ENCODE measurements at places on chromosomes 16 and 17.

GRCh38 chr16:79083508-79084299 lies 516.8 kb downstream of the MAF start:
- no peak for DNase-seq

GRCh38 chr17:31595076-31595475 lies 203.6 kb downstream of the RAB11FIP4 start:
- no peak for DNase-seq

DNA sequence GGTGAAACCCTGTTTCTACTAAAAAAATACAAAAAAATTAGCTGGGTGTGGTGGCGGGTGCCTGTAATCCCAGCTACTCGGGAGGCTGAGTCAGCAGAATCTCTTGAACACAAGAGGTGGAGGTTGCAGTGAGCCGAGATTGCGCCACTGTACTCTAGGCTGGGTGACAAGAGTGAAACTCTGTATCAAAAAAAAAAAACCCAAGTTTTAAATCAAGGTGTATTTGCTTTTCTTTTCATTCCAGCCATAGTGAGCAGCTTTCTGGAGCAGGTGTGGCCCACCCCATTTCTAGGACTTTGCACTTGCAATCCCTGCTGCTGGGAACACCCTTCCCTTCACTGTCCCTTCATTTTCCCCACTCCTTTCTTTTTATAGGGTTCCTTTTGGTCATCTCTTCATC lies 28.8 kb downstream of the TMEM238L start:
- no peak for DNase-seq

GRCh38 chr16:86517652-86518258 lies 7.4 kb downstream of the FOXF1 start:
- no peak for DNase-seq

DNA sequence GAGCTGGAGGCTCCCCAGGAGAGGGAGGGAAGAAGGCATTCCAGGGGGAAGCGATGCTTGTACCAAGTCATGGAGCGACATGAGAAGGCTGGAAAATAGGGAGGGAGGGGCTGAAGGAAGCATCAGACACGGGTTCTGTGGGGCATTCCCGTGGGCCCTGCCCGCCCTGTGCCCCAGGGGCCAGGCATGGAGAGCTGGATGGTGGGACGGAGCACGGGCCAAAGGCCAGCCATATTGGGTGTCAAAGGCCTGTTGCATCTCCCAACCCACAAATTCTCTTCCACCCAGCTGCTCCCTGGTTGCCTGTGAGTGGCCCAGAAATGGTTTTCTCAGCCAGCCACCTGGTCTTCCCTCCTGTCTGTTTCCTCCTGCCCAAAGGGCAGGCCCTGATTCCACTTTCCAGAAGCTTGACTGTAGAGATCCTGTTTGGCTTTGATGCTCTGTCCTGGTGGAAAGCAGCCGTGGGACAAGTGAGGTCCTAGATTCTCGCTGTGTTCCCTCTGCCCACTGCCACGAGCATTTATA lies 3.2 kb downstream of the CDR2L start:
- no peak for DNase-seq

DNA sequence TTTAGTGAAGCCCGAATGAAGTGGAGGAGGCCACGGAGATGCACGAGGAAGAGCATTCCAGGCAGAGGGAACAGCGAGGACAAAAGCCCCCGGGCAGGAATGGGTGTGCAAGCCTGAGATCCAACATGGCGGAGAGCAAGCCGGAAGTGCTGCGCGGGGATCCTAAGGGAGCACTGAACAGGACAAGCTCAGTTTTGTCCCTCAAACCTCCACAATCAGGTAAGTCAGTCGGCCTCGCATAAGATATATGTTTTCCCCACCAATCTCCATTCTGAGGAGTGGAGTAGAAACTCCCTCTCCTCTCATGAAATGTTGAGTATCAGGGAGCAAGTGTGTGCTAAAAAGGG lies 32.9 kb upstream of the USP22 start:
- DNase-seq, result no peak

DNA sequence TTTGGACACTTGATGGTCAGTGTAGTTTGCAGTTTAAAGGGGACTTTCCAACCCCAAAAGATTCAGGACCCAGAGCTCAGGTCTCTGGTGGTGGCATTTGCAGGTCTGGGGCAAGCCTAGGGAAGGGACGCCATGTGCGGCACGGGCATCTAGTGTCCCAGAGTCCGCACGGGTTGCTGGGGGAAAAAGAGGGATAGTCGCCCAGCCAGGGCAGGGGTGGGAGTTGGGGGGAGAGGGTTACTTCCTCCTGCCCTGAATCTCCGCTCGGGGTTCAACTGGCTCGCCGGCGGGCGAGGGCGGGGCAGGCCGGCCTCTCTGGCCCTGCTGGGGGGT lies 239 bp upstream of the CA7 start:
- DNase-seq, result no peak

DNA sequence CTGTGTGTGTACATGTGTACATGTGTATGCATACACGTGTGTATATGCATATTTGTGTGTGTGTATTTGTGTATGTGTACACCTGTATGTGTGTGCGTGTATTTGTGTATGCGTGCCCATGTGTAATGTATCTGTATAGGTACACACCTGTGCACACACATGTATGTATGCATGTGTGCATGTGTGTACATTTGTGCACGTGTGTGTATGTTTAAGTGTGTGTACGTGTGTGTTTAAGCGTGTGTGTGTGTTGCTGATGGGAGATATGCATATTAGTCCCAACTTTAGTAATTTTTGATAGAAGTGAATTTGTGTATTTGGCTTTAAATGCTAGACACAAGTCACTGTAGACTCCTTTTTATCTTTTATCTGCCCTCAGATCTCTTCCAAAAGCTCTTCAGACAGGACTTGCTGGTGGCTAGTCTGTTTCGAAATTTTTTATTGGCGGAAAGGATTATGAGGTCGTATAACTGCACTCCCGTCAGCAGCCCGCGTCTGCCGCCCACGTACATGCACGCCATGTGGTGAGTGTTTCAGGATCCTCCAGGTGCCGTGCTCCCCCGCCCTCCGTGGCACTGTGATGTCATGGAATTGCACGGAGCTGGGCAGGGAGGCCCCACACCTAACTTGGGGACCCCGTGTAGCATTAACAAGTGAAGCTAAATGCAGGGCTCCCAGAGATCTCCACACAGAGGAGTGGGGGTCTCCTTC lies 168.8 kb upstream of the CHMP6 start:
- no peak for DNase-seq

DNA sequence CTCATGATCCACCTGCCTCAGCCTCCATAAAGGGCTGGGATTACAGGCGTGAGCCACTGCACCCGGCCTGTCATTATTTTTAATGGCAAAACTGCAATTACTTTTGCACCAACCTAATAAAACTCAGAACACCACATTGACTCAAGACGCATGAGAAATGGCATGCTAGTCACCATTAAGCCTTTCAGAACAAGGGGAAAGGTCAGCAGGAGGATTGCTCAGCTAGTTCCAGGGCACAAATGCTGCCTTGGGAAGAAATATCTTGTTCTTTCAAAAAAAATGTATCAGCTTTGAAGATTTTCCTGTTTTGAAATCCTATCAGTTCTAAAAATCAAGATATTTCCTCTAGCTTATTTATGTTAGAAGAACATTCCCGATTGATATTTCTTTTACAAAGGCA lies 32.4 kb upstream of the CDYL2 start:
- DNase-seq, result no peak

DNA sequence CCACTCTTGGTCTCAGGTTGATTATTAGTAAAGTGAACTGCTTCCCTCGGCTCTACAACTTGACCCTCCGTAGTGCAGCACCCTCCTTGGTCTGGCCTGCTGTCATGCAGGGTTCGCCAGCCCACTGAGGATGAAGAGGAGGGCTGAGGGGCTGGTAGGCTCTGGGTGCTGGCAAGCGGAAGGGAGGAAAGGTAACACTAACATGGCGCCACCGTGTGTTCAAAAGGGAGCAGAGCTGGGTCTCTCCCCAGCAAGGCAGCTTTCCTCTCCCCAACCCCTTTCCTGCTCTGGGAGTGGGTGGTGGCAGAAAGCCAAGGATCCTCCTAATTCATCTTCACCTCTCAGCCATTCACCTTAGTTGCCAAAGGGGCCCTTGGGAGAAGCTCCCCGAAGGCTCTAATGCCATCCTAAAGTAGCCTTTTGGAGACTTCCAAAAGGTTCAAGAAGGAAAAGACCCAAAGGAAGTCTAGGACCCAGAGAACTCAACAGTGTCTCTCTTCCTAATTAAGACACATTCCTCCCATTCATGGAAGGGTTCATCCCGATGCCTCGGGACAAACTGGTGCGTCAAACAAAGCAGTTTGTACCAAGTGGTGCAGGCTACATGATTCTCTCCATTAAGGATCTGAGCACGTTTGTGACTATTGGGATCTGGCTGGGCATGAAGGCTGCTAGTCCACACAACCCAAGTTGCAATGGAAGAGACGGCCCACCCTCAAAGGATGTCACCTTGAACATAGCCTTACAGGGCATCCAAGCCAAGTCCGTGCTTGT lies 90.8 kb upstream of the TOB1 start:
- DNase-seq, result no peak

DNA sequence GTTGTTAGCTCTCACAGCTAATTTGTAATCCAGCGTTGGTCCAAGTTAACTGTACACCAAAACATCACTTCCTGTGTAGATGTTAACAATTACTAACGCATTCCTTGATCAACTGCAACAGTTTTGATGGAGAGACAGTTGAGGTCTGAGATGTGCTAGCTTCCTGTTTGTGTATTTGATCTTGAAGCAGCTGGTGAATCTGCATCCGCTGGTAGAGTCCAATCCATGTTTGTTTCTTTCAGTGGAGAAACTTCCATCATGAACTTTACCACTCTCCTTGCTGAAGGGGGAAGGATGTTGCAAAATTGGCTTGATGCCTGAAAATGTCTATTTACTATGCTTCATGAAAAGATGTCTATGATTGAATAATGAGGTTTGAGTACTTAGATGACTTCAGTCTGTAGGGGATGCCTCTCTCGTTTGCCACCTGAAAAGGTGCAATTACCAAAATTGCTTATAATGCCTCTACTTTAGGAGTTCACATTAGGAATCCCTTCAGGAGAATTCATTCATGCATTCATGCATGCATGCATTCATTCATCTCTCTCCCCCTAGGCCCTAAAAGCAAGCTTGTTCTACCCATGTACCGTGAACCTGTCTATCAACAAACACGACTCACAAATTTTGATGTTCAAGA lies 39.6 kb upstream of the ZKSCAN2 start:
- no peak for DNase-seq

DNA sequence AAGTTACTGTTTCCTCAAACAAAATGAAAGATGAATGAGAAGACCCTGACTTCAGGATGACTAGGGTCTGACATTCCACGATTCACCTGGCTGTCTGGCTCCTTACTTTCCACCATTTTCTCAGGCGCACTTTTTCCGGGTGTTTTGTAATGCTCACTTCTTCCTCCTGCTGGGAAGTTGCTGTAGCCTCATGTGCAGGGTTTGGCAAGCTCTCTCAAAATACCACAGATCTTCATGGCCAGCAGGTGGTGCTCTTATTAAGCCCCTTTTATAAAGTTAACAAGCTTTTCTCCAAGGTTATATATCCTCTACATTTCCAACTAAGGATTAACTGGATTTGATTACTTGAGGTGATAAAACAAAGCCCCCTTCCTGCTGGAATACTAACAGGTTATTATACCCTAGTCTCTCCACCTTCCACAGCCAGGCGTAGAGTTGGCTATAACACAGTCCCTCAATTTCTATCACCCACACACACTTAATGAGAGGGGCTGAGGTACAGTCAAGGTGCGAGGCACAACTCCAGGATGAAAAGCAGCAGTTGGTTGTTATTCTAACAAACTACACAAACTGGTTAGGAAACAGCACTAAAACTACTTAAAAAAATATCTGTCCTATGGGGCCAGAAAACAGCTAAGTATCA lies 45.4 kb downstream of the STH start:
- DNase-seq, result peak; percentile 65

- no peak for DNase-seq
These were observed 18.2 kb upstream of the NXPH3 start for GRCh38 chr17:49557312-49558024.

DNA sequence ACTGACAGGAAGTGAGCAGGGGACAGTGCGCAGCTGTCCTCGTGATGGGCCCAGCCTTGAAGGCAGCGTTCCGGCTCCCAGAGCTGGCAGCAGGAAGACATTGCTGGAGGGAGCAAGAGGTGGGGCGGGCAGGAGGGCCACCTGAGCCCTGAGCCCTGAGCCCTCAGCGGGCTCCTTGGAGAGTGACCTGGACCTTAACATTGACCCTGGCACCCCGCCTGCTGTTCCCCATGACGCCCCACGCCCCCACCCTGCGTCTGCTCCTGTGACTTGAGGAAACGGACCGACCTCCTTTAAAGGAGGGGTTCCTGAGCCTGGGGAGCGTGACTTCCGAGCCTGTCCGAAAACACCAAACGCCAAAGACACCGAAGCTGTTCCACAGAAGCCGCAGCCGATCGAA lies 25.1 kb upstream of the ENPP7 start:
- DNase-seq, result no peak

GRCh38 chr17:42512733-42513251 lies 23.2 kb upstream of the NAGLU start:
- no peak for DNase-seq

DNA sequence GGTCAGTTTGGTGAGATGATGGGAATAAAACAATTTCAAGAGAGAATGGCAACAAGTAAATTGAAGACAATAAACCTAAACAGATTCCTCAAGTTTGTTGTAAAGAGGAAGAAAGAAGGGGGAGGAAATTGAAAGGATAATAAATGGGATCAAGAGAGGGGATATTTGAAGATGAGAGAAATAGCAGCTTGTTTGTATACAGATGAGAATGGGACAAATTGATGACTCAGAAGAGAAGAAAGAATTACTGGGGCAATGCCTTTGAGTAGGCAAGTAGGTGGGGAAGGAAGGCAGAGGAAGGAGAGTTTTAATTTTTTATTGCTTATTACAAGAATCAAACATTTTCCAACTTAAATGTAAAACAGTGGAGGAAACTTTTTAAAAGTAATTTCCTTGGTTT lies 98.3 kb downstream of the CHD9 start:
- DNase-seq, result no peak

- DNase-seq, result no peak
These were observed 40.8 kb upstream of the SEC14L1 start for GRCh38 chr17:77099997-77100396.

DNA sequence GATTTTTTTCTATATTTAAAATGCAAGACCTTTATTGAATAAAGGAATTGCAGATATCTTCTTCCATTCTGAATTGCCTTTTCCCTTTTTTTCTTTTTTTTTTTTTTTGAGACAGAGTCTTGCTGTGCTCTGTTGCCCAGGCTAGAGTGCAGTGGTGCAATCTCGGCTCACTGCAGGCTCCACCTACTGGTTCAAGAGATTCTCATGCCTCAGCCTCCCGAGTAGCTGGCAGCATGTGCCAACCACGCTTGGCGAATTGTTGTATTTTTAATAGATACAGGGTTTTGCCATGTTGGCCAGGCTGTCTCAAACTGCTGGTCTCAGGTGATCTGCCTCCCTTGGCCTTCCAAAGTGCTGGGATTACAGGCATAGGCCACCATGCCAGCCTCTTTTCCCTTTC lies 151.5 kb downstream of the CEP112 start:
- no peak for DNase-seq

DNA sequence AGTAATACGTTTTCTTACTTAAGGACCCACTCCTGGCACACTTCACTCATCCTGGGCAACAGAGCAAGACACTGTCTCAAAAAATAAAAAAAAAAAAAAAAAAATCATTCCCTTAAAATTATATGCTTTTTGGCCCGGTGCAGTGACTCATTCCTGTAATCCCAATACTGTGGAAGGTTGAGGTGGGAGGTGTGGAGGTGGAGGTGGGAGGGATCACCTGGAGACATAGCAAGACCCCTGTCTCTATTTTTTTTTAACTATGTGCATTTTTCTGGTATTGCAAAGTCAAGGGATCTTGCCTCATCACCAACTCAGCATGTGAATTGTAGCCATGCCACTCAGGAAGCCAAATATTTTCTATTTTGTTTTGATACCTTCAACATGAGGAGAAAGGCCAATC lies 9.7 kb downstream of the STAT5B start:
- DNase-seq, result no peak

- DNase-seq, result no peak
These were observed 138.4 kb downstream of the WWOX start for GRCh38 chr16:78237841-78238240.

Measured in kidney epithelial cell (primary cell).